ENCODE measurements at places on chromosomes 1 and 21.

DNA sequence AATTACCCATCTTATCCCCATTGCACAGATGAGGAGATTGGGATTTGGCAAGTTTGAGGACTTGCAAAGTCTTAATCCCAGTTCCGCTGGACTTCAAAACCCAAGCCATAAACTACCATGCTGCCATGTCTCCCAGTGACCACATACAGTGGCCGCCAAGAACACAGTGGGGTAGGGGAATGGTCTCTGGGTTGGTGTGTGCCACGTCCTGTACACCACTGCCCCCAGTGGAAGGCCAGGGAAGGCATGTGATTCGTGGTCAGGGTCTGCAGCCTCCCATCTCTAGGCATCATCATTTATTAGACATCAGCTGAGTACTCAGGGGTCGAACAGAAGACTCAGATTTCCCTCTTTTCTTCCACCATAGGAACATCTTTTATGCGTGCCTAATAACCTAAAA, 76.0 kb downstream of the MAN1C1 start:
- no peak for DNase-seq

- DNase-seq, result no peak
Measured at GRCh38 chr1:91734761-91735160, 151.2 kb downstream of the TGFBR3 start.

GRCh38 chr1:36849956-36850355, 184.4 kb downstream of the GRIK3 start:
- DNase-seq, result no peak

- DNase-seq, result peak; percentile 18
Measured at GRCh38 chr1:152110860-152111514, 4.3 kb downstream of the TCHH start.

DNA sequence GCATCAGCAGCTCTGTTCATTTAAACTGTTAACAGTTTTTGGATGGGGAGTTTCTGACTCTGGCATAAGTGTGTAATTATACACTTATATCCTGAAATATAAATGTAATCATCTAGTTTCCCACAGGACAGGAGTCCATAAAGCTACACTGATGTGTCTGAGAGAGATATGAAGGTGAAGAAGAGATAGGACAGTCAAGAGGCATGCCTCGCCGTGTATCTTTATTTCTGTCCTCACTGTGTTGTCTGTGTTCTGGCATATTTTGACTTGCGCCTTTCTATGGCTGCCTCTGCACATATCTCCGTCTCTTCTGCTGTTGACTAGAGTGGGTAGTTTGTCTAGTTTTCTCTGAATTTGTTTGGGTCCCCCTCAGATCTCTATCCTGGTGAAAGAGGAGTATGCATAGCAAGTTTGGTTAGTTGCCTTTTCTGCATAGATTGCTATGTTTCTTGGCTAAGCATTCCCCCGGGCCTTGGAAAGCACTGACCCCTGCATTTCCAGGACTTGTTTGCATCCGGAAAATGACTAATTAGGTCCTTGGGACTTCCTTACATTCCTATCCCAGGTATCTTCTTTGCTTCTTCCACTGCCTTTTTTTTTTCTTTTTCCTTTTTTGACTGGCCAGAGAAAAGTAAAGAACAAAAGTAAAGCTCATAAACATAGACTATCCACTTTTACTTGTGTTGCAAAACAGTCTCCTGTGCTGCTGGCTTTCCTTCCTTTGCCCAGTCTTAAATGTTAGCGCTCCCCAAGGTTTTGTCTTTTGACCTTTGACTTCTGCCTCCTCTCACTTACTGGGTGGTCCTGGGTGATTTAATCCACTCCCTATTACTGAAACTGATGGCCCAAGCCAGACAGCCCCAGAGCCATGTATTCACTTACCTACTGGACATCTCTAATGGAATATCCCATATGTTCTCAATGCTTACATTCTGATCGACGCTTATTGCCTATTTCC, 27.6 kb upstream of the CNN3 start:
- no peak for DNase-seq

- DNase-seq, result no peak
Measured at GRCh38 chr1:210797422-210797821, 336.5 kb downstream of the KCNH1 start.

DNA sequence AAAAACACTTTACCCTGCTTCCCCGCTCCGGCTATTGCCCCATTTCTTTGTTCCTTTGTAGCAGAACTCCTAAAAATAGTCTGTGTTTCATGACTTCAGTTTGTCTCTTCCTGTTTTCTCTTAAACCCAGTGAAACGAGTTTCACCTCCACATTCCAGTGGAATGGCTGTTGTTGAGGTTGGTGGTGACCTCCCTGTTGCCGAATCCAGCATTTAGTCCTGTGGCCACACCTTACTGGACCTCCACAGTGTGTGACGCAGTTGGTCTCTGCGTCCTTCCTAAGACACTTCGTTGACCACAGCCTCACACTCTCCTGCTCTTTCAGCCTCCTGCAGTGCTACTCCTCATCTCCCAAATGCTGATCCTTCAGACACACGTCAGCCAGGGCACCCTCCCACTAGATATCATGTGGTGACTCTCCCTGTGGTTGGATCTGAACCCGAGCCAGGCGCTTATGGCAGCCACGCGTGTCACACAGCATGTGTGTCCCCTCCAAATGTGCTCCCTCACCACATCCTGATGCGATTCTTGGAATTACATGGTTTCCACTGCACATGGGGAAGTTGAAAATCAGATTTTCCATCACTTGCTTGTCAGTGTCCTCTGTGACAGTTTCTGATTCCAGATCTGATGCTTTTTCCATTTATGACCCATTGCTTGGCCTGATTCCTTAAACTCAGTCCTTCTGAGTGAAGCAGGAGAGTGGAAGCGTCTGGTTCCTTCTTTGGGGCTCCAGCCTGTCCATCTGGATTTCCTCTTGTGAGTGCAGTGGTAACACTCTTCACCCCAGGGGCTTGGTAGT, 99.1 kb upstream of the ARTN start:
- DNase-seq, result no peak

All from stimulated activated CD4-positive, alpha-beta T cell treated with anti-CD3 and anti-CD28 coated beads, Interleukin-4, amount 100 ng/mL, for 24 hours (primary cell).